Astrocyte (in vitro differentiated cells and primary cell): ENCODE measurements at places on chromosomes 3 and 15.

DNA sequence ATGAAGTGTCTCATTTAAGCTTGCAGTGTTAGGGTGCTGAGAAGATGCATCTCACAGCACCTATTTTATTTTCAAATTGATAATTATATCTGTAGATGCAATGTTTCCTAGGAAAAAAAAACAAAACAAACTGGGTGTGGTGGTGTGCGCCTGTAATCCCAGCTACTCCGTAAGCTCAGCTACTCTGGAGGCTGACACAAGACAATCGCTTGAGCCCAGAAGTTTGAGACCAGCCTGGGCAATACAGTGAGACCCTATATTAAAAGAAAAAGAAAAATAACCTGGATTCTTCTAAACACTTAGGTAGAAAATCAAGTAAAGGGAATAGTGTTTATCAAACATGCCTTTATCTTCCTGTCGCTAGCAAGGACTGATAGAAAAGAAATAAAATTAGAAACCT is 1.9 kb downstream of the MINDY2 start:
- DNase-seq: no peak

DNA sequence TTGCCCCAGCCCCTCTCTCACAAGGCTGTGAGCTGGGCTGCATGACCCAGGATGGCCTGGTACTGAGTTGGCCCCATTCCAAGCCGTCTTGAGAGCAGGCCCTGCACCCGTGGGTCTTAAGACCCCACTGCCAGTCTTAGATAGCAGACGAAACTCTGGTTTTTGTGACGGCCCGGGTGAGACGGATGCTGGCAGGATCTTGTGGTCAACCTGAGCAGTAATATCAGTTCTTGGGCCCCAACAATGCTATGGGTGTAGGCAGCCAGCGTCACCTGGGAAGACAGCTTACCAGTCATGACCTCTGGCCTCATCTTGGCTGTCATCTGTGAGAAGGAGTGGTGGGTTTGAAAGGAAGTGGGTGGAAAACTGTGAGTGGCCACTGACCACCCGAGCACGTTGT is 305.8 kb downstream of the ARRDC4 start:
- DNase-seq: no peak

DNA sequence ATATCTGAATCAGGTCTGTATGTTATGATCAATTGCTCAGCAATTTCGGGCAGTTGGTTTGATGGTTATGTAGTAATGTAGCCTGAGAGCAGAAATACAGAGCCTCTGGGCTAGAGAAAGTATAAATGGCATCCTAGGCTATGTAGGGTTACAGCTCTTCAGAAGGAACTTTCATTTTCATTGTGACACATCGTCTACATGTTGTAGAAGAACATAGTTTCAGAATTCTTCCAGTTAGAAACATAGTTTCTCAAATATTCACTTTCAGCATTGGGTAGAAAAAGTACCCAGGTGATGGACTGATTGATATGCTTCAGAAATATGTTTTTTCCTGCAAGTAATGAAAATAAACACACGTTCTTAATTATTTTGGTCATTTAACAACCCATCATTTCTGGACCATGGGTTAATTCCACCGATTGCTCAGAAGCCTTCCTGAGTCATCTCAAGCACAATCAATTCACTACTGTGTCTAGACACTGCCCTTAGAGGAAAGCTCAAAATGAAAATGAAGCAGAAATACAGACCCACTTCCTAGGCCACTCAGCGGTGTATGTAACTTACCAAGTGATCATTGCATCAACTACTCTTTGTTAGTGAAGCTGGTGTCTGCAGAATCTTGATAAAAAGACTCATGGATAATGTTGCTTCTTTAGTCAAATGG is 88.8 kb upstream of the TSEN2 start:
- no peak for DNase-seq

DNA sequence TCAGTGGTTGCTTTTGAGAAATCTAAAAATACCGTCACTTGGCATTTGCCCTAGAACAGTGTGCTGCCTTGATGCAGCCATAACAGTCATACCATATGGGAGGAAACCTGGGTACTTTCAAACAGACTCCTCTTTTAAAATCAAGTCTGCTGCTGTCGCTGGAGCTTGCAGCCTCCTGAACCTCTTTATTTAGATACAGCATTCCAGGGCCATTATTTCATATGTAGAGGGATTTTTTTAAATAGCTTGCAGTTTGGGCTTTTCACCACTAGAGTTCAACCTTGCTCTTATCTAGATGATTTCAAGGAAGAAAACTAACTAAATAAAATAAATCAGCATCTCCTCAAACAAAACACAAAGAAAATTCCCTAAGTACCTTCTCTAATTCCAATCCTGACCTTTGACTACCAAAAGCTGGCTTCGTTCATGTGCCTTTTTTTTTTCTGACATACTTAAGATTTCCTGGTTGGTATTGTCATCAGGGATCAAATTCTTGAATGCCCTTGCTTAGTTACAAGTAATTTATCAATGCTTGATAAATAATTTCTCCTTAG is 111.6 kb downstream of the KBTBD8 start:
- DNase-seq: peak; percentile 49

DNA sequence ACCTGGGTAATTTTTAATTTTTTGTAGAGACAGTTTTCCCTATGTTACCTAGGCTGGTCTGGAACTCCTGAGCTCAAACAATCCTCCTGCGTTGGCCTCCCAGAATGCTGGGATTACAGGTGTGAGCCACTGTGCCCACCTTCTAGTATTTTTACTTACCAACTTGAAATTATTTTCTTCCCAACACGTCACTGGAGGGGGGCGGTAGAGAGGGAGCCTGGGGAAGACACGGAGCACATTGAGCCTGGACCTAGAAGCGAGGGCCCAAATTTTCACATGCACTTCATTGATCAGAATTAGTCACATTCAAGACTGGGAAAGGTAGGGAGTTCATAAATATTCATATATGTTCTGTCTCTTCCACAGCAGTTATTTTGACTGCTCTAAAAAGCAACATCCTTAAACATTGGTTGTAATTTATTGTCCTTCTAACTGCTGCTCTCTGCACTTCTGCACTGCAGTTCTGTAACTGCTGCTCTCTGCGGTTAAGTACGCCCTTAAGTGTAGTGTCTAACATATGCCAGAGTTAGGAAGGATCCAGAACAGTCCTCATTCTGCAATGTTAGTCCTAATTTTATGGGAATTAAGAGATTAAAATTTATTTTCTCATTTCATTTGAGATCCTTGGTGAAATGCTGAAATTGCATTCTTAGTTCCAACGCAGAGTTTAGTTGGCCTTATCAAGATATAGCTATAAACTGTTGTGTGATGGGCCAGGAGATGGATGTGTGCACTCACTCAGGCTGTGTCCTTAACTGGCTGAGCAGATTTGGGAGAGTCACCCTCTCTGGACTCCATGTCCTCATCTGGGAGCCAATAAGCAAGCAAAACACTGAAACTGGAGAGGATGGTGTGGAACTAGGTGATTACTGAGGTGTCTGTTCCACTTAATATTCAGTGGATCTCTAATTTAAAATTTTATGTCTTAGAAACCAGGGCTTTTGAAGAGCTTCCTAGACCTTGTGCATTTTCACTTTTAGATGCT is 98.2 kb downstream of the STRIT1 start:
- no peak for DNase-seq

- DNase-seq: no peak
Measured at GRCh38 chr3:42014458-42014920, 52.6 kb upstream of the ULK4 start.

GRCh38 chr15:36506733-36507356 is 72.6 kb upstream of the CDIN1 start:
- no peak for DNase-seq

GRCh38 chr3:134646086-134646485 is 4.7 kb downstream of the KY start:
- DNase-seq: no peak

DNA sequence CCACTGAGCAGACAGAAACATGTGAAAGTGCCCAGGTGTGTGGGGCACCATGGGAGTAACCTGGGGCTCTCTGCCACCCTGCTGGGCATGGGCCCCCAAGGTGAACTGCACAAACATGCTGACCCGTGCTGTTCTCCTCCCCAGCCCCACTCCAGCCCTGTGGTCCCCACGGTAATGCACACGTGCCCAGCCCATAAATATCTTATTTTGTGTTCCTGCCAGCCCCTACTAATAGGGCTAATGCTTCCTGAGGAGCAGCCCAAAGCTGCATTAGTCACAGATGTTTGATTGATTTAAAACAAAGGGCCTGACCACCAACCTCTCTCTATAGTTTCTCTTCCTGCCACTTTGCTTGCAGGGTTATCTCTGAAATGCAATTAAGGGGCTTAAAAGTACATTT is 95.4 kb downstream of the ABHD5 start:
- no peak for DNase-seq

DNA sequence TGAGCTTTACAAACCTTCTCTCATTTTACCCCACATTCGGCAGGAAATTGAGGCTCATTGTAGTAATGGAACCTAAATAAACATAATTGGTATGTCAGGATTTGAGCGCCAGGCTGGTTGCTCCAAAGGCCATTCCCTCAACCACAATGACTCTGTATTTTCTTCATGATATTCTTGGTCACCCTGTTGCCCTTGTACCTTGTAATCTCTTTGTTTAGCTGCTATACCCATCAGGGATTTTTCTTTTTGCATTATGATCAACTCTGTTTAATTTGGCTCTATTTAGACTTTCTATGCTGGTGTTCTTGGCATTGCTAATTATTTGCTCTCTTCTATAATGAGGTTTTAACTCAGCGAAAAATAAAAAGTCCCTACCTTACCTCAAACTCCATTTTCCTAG is 29.8 kb downstream of the DUOX2 start:
- DNase-seq: no peak

DNA sequence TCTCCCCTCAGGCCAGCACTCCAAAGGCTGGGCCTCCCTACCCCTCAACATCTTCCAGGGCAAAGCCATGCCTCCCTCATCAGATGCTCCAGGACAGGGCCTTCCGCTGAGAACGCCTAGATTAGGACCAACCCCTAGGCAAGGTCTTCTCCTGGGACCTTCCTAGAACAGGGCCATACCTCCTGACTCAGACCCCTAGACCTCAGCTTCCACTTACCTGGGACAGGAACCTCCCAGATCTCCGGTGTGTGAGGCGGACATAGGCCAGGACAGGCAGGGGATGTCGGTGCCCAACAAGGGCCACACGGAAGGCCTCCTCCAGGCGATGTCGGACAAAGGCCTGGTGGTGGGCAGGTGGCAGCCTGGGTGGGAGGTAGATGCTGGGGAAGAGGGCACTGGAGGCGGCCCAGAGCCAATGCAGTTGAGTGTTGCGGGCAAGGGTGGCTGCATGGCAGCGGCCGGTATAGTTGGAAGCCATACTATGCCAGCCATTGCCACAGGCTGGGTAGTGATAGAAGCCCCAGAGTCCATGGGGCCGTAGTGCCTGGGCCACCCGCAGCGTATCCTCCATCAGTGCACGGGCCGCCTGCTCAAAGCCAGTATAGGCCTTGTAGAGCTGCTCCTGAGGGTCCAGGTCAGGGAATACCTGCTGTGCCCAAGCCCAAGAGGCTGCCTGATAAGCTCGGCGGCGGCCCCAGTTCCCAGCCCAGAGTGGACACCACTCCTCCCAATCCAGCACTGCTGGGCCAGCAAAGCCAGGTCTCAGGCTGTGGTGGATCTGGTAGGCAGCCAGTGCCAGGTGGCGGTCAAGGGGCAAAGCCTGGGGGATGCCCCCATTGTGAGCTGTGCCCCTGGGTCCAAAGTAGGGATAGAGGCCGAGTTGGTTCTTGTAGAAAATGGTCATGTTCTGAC is 2.5 kb upstream of the IFRD2 start:
- no peak for DNase-seq

GRCh38 chr3:139529662-139530061 is 9.9 kb downstream of the RBP1 start:
- no peak for DNase-seq

DNA sequence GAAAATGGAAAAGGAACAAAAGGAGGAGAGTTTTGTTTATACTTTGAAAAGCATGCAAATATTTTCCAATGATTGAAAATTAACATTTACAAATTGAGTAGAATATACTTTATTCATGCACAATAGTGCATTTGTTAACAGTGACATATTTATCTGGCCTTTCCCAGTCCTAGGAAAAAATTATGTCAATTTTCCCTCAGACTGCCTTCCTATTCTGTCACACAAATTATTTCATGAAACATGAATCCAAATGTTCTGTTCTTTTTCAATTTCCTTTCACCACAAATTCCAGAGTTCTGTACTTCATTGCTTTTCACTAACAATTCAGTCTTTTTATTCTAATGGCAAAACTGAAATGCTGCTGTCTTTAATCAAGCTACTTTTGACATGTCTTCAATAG is 945.1 kb downstream of the ROBO1 start:
- DNase-seq: no peak

DNA sequence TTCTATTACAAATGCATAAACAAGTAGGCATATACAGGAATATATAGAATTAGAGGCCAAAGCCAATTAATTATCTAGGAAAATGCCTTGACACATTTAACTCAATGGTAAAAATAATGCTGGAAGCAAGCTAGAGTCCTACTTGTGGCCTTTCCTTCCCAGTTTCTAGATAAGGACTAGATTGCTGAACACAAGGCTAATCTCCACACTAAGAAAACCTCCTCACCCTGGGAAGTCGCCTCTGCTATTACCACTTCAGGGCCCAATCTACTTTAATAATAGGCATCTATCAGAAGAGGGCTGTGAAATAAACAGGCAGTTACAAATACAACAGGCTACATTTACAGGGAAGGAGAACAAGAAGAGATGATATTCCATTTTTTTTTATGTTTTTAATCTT is 80.5 kb upstream of the PRICKLE2 start:
- no peak for DNase-seq

DNA sequence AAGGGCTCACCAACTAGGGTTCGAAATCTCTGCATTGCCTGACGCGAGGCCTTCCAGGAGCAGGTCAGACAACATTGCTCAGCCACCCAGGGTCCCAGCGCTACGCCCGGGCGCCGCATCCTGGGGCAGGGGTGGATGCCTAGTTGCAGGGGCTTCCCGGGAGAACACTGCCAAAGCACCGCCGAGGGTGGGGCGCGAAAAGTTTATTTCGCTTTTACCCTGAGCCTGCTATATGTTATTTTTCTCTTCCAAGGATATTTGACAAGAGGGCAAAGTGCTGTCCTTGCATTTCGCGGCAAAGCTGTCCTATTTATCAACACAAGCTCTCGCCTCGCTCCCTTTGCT is 549 bp upstream of the SOX14 start:
- no peak for DNase-seq

DNA sequence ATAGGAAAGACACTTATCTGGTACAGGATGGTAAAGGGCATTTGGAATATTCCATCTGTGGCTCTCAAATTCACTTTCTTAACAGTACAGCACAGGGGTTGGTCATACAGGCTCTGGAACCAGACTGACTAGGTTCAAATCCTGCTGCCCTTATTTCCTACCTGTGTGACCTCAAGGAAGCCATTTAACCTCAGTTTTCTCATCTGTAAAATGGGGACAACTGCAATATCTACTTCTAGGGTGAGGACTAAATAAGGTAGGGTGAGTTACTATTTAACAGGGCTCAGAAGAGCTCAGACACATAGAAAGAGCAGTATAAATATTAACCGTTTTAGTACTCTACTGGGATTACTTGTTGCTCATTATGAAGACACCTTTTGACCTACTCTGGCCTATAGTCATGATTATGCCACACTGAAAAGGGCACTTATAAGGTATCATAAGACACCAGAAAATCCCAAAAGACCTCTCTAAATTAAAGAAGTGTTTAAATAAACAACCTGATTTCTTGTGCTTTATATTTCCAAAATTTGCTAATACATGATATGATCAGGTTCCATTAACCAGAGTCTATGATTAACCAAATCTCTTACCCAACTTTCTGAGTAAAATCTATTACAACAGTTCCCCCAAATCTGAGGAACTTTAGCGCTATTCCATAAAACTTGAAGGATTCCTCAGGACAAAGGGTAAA is 6.5 kb downstream of the RFTN1 start:
- no peak for DNase-seq
